ENCODE measurements at places on chromosomes 1 and 21.
A peak's percentile ranks its signal among the peaks of the same experiment; 100 is the strongest.

DNA sequence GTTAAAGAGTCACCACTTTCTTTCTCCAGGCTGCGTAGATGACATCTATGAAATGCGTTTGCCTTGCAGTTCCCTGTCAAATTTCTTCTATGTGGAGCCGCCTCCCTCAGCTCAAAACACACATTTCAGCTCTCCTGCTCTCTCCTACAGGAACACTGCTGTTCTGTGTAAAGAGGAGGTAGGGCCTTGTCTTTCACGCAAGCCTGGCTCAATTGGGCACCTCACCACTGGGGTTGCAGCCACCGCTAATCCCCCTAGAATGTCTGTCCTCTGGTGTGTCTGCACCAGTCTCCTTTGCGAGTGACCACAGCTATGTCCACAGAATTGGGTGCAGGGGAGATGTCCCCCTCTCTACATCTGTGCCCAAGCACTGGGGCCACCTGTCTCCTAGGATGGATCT, 31.8 kb upstream of the CFHR4 start:
- H3K27me3 ChIP-seq, result no peaks in the 10 kb centered on the region
- no peaks in the 10 kb centered on the region for H3K4me1 ChIP-seq
- DNase-seq, result no peak
- H3K4me3 ChIP-seq, result no peak overlapping the region

DNA sequence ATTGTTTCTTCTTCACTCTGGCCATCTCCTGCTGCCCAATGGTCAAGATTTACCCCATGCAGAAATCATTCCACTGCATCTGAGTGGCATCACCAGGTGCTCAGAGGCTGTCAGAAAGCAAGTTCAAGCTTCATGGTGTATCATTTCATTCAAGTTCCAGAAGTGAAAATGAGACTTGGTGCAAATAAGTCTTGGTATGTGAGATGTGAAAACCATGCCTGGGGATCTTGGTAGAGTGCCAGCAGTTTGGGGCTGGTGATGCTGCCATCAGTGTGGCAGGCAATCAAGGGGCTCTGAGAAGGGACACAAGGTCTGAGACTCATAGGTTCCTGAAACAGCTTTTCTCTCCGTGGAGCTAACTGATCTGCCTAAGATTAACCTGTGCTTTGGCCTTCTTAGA, 52.0 kb downstream of the CD2 start:
- H3K27ac ChIP-seq, result no peak overlapping the region
- no peaks in the 10 kb centered on the region for H3K36me3 ChIP-seq
- H3K27me3 ChIP-seq, result peaks cover 3% of the 10 kb centered on the region
- no peaks in the 10 kb centered on the region for H3K4me1 ChIP-seq
- H3K4me3 ChIP-seq, result no peak overlapping the region

DNA sequence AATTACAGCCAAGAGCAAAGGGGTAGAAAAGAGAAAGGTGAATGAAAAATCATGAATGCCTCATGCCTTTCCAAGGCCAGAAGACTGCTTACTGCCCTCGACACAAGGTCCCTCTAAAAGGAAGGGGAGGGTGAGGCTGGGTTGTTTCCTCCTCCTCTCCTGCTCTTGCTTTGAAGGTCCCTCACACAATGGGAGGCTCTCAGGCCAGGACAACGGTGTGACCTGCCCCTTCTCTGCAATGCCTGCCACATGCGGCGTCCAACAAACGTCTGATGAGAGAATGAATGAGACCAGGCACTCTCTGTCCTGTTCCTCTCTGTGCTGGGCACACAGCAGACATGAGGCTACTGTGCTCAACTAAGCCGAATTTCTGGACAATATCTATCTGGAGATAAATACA, 51.3 kb downstream of the SSBP3 start:
- no peaks in the 10 kb centered on the region for H3K27me3 ChIP-seq
- H3K36me3 ChIP-seq, result peaks cover 2% of the 10 kb centered on the region
- DNase-seq, result peak; percentile 50
- peaks cover 10% of the 10 kb centered on the region for H3K4me1 ChIP-seq

DNA sequence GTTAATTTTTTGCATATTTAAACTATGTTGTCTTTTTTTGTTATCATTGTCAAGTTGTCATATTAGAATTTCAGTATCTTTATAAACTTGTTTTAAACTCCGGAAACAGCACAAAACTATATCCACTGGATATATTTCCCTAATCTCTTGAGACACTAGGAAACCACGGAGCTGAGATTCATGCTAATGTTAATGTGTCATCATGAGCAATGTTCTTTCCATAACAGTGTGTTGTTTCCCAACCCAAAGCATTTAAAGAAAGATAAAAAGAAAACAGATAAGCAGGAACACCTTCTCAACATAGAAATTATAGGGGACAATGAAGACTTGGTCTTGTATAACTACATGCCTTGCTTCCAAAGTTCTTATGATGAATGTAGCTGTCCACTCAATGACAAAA, 626.2 kb upstream of the TMPRSS15 start:
- H3K36me3 ChIP-seq, result no peaks in the 10 kb centered on the region
- no peaks in the 10 kb centered on the region for H3K4me1 ChIP-seq
- no peak overlapping the region for H3K27ac ChIP-seq
- DNase-seq, result no peak

- peak; percentile 21 for DNase-seq
- H3K36me3 ChIP-seq, result peaks cover 2% of the 10 kb centered on the region
- H3K4me1 ChIP-seq, result no peaks in the 10 kb centered on the region
- no peak overlapping the region for H3K27ac ChIP-seq
- H3K27me3 ChIP-seq, result no peaks in the 10 kb centered on the region
These were observed 7.6 kb downstream of the DCLRE1B start for GRCh38 chr1:113912594-113913311.

DNA sequence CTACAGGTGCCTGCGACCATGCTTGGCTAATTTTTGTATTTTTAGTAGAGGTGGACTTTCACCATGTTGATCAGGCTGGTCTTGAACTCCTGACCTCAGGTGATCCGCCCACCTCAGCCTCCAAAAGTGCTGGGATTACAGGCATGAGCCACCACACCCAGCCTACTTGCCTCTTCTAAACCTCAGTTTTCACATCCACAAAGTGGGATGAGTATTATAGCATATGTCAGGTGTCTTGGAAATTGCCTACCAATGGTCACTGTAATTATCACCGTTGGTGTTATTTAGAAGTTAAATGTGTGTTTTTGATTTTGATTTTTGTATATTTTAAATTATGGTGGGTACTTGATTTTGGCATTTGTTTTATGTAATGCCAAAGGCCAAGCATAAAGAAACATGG, 36.7 kb downstream of the SLC44A3 start:
- no peak overlapping the region for H3K27ac ChIP-seq
- peaks cover 16% of the 10 kb centered on the region for H3K4me1 ChIP-seq
- no peak overlapping the region for H3K4me3 ChIP-seq
- peaks cover 1% of the 10 kb centered on the region for H3K27me3 ChIP-seq

DNA sequence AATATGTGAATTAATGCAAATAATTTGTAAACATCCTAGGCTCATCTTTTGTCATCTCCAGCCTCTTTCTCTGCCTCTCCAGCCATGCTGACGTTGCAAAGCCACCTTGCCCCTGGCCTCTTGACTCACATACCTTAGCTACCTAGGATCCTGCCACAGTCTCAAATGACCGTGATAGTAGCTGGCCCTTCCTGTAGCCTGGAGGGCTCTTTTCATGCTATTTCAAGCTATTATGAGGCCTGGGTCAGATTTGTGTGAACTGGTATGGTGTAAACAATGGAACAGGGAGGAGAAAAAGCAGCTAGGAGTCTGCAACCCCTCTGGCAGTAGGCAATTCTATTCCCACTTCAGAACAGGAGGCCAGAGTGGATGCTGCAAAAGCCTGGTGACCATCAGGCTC, 337.7 kb downstream of the DISC1 start:
- H3K4me1 ChIP-seq, result no peaks in the 10 kb centered on the region
- DNase-seq, result no peak
- no peaks in the 10 kb centered on the region for H3K27me3 ChIP-seq
- H3K36me3 ChIP-seq, result no peaks in the 10 kb centered on the region

DNA sequence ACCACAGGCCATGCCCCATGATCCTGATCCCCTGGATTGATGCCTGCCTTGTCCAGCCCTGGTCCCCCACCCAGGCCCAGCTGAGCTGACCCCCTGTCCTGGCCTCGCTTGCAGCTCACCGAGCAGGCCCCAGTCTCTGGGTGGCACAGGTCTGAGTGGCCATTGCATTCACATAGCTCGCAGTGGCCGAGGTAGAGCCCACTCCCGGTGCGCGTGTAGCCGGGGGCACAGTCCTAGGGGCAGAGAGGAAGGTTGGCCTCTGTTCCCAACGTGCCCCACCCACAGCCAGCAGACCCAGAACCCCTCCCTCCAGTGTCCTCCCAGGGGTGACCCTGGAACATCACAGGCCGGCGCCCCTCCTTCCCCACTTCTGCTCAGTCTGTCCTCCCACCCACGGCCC, 51.9 kb downstream of the LDLRAD2 start:
- no peak overlapping the region for H3K27ac ChIP-seq
- peaks cover 60% of the 10 kb centered on the region for H3K36me3 ChIP-seq
- no peaks in the 10 kb centered on the region for H3K27me3 ChIP-seq
- no peak overlapping the region for H3K4me3 ChIP-seq
- H3K4me1 ChIP-seq, result peaks cover 13% of the 10 kb centered on the region

- peaks cover 6% of the 10 kb centered on the region for H3K4me1 ChIP-seq
- no peak overlapping the region for H3K27ac ChIP-seq
- no peak overlapping the region for H3K4me3 ChIP-seq
- no peak for DNase-seq
- no peaks in the 10 kb centered on the region for H3K27me3 ChIP-seq
- H3K36me3 ChIP-seq, result no peaks in the 10 kb centered on the region
These were observed 8.9 kb downstream of the COL16A1 start for GRCh38 chr1:31694964-31695313.

- H3K27ac ChIP-seq, result no peak within 1 kb of the TSS
- no peak for DNase-seq
- H3K36me3 ChIP-seq, result no peaks in the 10 kb centered on the region
- no peaks in the 10 kb centered on the region for H3K27me3 ChIP-seq
- H3K4me3 ChIP-seq, result no peak within 1 kb of the TSS
- no peaks in the 10 kb centered on the region for H3K4me1 ChIP-seq
These were observed at the start of gene CD53 for GRCh38 chr1:110872745-110873720. Gene CD53, plus strand, starts transcription at chr1:110873148. Its CDS starts 18,261 bp downstream, at chr1:110891409.

DNA sequence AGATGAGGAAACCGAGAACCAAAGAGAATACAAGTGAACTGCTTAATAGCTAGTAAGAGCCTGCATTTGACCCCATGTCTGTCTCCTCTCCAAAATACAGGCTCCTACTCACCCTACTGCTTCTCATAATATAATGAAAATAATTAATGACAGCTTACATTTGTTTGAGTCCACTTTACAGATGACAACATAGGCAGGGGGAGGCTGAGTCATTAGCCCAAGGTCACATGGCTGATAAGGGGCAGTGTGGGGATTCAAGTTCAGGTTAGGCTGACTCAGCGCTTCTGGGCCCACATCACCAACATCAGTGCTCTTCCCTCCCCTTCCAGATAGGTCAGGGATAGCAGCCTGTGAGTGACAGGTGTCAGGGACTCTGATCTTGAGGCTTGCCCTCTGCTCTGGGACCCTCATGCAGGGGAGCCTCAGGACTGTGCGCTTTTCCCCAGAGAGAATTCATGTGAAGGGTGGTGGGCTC, 16.2 kb downstream of the AZIN2 start:
- no peak overlapping the region for H3K27ac ChIP-seq
- no peak overlapping the region for H3K4me3 ChIP-seq
- H3K36me3 ChIP-seq, result no peaks in the 10 kb centered on the region
- no peaks in the 10 kb centered on the region for H3K4me1 ChIP-seq
- no peaks in the 10 kb centered on the region for H3K27me3 ChIP-seq

DNA sequence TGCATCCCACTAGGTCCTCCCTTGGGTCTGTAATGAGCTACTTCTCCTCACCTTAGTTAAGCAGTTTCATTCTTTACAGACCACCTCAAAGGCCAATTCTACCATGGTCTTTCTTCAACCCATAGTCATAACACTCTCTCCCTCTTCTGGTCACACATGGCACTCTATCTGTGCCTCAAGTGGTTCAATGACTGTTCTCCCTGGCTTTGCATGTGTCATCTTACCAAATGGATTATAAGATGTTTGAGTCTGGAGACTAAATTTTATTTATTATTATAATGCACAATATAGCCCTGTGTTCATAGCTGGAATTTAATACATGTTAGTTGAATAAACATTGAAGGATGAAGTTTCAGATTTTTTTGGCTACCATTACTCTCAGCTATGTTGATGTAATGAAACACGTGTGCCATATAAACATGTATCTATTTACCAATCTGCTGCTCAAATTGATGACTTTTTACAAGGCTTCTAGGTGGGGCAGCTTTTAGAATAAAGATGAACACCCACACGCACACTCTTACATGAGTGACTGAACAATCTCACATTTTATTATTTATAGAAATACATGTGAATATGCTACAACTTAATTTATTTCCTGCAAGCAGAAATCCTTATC, 102.1 kb downstream of the RUNX1 start:
- no peak overlapping the region for H3K27ac ChIP-seq
- no peaks in the 10 kb centered on the region for H3K4me1 ChIP-seq
- no peak for DNase-seq
- no peaks in the 10 kb centered on the region for H3K36me3 ChIP-seq
- no peak overlapping the region for H3K4me3 ChIP-seq

GRCh38 chr1:177044390-177044789, 120.1 kb downstream of the ASTN1 start:
- no peaks in the 10 kb centered on the region for H3K4me1 ChIP-seq
- no peak for DNase-seq
- H3K27me3 ChIP-seq, result no peaks in the 10 kb centered on the region
- no peak overlapping the region for H3K4me3 ChIP-seq

GRCh38 chr1:115654125-115654524, 12.4 kb downstream of the VANGL1 start:
- H3K27me3 ChIP-seq, result no peaks in the 10 kb centered on the region
- DNase-seq, result no peak
- no peak overlapping the region for H3K27ac ChIP-seq
- peaks cover 20% of the 10 kb centered on the region for H3K4me1 ChIP-seq

DNA sequence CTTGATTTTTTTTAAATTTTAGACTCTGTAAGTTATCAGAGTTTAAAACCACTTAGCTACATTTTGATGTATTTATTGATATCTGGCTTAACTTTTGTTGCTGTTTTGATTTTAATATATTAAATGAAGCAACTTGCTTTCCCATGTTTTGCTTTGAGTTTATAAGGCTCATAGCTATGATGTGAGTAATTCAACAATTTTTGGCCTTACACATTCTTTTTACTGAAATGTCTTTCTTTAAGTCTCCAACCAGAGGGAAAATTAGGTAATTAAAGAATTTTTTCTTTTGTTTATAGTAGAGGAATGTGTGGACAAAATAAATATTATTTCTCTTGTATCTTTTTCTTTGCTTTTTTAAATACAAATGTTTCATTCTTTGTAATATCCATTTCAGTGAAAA, 258.3 kb upstream of the ADAMTS5 start:
- DNase-seq, result no peak
- H3K27me3 ChIP-seq, result no peaks in the 10 kb centered on the region
- H3K27ac ChIP-seq, result no peak overlapping the region
- no peaks in the 10 kb centered on the region for H3K36me3 ChIP-seq
- H3K4me3 ChIP-seq, result no peak overlapping the region

- H3K4me1 ChIP-seq, result peaks cover 2% of the 10 kb centered on the region
- H3K4me3 ChIP-seq, result no peak overlapping the region
- H3K36me3 ChIP-seq, result no peaks in the 10 kb centered on the region
- DNase-seq, result no peak
- no peak overlapping the region for H3K27ac ChIP-seq
- no peaks in the 10 kb centered on the region for H3K27me3 ChIP-seq
These were observed 143.7 kb downstream of the PLPP3 start for GRCh38 chr1:56435434-56436262.
